Cortex of kidney (tissue), 1 donor: ENCODE measurements at places on chromosomes 3 and 15.

DNA sequence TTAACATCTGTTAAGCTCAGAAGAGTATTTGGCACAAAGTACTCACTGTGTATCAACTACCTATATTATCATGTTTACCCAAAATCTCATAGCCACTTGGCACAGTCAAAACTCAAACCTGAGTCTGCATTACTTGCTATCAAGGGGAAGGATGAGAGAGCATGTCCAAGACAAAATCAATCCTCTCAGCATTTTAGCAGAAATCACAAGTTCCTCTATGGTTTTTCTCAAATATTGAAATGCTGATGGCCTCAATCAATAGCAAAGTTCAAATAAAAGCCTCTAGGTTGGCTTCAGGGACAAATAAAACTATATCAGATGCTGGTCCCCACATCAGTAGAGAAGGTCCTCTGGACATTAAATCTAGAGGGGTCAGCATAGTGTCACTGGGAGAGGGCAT lies 14.3 kb downstream of the TBC1D2B start:
- DNase-seq, result no peak

GRCh38 chr3:45933591-45933990 lies 9.7 kb upstream of the CXCR6 start:
- DNase-seq, result no peak

GRCh38 chr3:133917144-133917543 lies 21.5 kb upstream of the RAB6B start:
- no peak for DNase-seq

GRCh38 chr15:41809526-41810220 lies 18.2 kb upstream of the JMJD7 start:
- DNase-seq, result no peak
